Caki2 (cell line): ENCODE measurements at places on chromosomes 2 and 18. TPM values are rescaled to one million over a fixed set of nuclear protein-coding genes. Genes with fewer than 3 reads are reported as not detected.

The PGAP1 gene
- total RNA-seq = 1.5 and 1.8 TPM in 2 replicates

- DNase-seq = no peak
These were observed 77.2 kb upstream of the HPCAL1 start for GRCh38 chr2:10225291-10226037.

GRCh38 chr18:30432349-30432748 lies 610.2 kb downstream of the DSC3 start:
- DNase-seq = no peak

GRCh38 chr2:102915128-102915527 lies 153.3 kb downstream of the TMEM182 start:
- peak; percentile 76 for DNase-seq
